ENCODE measurements at places on chromosomes 4 and X.

DNA sequence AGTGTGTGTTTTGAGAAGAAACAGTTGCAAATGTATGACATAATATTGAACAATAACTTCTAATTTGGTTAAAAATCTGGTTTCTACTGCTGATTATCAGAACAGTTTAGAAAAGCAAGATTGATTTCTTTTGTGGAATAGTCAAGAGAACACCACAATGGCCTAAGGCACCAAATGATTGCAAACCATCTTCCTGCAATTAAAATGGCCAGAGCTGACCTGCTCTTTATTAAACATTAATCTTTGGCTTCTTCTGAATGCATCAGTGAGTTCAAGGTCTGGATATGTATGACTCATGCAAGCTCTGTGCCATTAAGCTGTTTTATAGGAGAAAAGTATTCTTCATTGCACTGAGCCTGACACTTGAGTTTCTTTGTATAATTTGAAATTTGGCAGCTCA, 107.8 kb upstream of the PDHA2 start:
- DNase-seq, result no peak

DNA sequence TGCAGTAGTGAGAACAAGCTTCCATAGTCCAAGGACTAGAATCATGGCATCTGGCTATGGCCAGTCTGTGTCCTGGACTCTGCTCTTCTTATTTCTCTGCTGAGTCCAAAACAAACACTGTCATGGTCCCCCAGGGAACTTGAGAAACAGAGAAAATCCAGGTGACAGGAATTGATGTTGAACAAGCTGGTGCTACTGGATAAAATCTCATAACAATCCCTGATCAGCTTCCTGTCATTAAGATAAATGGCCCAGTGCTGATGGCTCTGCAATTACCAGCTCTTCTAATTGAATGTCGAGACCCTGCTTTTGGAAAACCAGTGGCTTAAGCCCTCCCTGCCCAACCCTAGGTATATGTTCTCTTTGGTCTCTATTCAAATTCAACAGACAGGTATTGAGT, 58.8 kb upstream of the ARHGAP36 start:
- no peak for DNase-seq

GRCh38 chr4:174387143-174387542, 103.4 kb downstream of the CEP44 start:
- DNase-seq, result no peak

- DNase-seq, result no peak
Observed at GRCh38 chr4:47349326-47349725, 114.2 kb downstream of the COMMD8 start.
